ENCODE measurements at places on chromosomes 2 and 18. TPM values are rescaled to one million over a fixed set of nuclear protein-coding genes. Genes with fewer than 3 reads are reported as not detected.
A peak's percentile ranks its signal among the peaks of the same experiment; 100 is the strongest.

The REG3A gene
- not detected for total RNA-seq

The HNMT gene
- total RNA-seq, result 40.7 TPM

The POTEJ gene
- total RNA-seq, result not detected

The LRP1B gene
- not detected for total RNA-seq

The GAREM1 gene
- 0.29 TPM for total RNA-seq

The KLHL14 gene
- total RNA-seq, result not detected

The NLRC4 gene
- not detected for total RNA-seq

- no peak for DNase-seq
Measured at GRCh38 chr2:8630676-8631464, 51.0 kb upstream of the ID2 start.

DNA sequence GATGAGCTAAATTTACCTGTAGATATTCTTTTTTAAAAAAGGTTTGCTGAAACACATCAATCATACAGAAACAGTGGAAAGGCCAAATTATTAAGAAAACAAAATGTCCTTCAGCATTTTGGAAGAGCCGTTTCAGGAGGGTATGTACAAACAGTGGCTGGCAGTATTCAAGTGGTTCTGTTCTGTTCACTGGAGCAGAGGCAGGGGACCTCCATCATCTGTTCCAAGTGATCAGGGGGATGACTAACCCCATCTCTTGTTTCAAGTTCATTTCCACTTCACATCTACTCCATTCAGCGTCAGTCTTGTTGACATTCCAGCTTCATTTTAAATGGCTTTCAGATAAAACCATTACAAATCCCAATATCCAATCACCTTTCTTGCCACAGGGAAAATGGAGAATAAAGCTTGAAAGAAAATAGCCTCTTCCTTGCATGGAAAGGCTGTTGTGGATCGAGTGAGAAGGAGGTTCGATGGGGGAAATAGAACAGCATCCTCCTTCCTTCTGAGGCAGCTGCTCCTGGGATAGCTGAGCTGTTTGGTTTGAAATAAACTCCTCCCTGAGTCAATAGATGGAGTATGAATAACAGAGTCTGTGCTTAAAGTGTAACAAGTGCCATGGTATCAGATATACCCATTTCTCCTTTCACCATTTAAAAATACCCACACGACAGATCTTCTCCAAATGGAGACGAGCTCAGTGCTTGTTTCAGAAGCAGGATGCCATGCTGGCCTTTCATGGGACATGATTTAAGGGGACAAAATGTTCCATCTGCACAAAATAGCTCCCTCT lies 63.7 kb upstream of the OTOF start:
- DNase-seq, result no peak

- no peak for DNase-seq
Measured at GRCh38 chr18:6374935-6375529, 39.7 kb downstream of the L3MBTL4 start.

- no peak for DNase-seq
Measured at GRCh38 chr18:62610701-62611411, 88.0 kb downstream of the ZCCHC2 start.

DNA sequence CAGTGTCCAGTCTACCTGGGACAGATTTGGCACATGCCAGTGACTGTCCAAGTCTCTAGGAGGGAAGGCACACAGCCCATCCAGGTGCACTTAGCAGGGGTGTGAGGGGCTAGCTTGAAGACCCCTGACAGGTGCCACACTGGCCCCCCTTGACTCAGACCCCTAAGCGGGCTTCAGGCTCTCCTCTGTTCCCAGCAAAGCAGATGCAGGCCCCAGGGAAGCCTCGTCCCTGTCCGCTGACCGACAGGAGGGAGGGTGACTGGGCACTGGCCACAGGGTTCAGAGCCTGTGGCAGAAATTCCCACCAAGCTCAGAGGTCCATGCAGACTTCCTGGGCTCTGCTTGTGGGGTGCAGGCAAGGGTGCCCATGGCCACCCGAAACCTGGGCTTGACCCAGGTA lies 239.8 kb upstream of the MYT1L start:
- no peak for DNase-seq

GRCh38 chr18:55018602-55019001 lies 59.3 kb upstream of the CCDC68 start:
- peak; percentile 69 for DNase-seq

GRCh38 chr2:45085487-45085886 lies 76.2 kb upstream of the SIX2 start:
- no peak for DNase-seq

GRCh38 chr2:233928594-233929351 lies 11.6 kb downstream of the TRPM8 start:
- DNase-seq, result peak; percentile 42

DNA sequence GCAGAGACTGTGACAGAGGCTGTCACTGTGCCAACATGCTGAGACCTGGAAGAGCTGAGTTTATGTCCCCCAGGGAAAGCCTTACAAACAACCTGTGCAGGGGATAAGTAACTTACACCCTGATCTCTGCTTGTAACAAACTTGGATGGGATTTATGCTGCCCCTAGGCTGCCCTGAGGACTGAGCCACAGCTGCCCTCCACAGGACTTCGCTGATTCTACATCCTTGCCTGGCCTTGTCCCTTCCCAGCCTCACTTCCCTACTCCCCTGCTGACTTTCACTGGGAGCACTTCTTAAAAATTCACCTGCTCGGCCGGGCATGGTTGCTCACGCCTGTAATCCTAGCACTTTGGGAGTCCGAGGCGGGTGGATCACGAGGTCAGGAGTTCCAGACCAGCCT lies 45.9 kb upstream of the ASAP2 start:
- no peak for DNase-seq

- DNase-seq, result no peak
Measured at GRCh38 chr2:51698021-51698420, 666.1 kb upstream of the NRXN1 start.

GRCh38 chr18:66235206-66235605 lies 368.7 kb downstream of the CDH19 start:
- no peak for DNase-seq

- DNase-seq, result peak; percentile 8
Measured at GRCh38 chr18:45111502-45111848, 430.8 kb downstream of the SETBP1 start.

DNA sequence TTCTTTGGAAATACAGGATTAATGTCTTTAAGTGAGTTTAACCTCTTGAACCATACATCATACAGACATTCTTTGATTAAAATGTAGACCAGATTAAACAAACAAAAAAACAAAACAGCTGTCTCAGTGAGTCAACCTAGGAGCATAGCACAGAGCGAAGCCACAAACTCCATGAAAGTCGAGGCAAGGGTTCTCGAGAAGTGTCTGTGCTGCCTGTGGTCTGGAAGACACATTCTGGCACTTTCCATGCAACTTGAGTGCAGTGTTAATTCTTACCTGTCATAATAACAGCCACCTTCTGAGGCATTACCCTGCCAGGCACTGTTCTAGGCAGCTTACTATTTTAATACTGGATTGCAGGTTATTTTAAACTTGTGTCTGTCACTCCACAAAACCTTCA lies 435.5 kb upstream of the MMADHC start:
- DNase-seq, result no peak

DNA sequence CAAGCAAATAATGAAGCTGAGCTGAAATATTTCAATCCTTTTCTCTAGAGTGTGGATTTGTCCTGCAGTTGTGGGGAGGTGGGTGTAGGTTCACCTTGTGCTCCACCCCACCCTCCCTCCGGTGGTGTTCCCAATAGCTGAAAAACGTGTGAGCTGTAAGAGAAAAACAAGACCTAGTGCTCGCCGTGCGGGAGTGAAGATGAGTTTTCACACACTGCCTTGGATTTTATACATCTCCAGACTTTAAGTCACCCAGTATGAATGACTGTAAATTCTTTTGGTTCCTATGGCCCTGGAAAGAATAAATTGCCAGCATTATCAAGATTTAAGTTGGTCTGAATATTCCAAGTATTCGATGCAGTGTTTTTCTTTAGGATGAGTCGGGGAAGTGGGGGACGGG lies 1.9 kb upstream of the SOX11 start:
- DNase-seq, result no peak

DNA sequence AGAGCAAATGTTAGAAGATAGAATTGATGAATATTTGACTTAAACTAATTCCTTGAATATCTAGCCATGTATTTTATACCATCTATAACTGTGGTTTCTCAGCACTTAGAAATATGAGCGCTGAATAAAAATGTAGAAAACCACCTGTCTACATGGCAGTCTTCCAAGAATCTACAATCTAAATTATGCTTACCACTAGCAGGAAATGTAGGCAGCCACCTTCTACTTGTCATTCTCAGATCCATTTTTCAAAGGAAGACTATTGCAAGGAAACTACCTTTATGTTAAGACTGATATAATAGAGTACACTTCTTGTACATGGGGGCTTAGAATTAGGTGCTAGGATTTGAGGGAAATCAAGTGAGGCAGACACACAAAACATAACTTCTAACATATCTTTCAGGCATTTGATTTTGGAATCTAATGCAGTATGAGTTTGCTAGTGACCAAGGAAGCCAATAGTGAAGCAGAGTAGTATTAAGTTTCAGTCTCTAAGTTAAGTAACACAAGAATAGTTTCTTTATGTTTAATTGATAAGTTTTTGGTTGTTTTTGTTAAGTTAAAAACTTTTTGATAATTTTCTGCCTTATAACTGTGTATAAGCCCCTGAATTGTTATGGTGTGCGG lies 175.9 kb upstream of the ITGA4 start:
- DNase-seq, result no peak

- no peak for DNase-seq
Measured at GRCh38 chr2:9753665-9754531, 89.4 kb upstream of the TAF1B start.

GRCh38 chr2:109331896-109332848 lies 203.2 kb downstream of the SH3RF3 start:
- DNase-seq, result peak; percentile 97
